Progenitor cell of endocrine pancreas (in vitro differentiated cells): ENCODE measurements at places on chromosomes 16 and 17. TPM values are rescaled to one million over a fixed set of nuclear protein-coding genes. Genes with fewer than 3 reads are reported as not detected.
A peak's percentile ranks its signal among the peaks of the same experiment; 100 is the strongest.

- DNase-seq: no peak
These were observed 91.4 kb upstream of the DYNLRB2 start for GRCh38 chr16:80449392-80449791.

DNA sequence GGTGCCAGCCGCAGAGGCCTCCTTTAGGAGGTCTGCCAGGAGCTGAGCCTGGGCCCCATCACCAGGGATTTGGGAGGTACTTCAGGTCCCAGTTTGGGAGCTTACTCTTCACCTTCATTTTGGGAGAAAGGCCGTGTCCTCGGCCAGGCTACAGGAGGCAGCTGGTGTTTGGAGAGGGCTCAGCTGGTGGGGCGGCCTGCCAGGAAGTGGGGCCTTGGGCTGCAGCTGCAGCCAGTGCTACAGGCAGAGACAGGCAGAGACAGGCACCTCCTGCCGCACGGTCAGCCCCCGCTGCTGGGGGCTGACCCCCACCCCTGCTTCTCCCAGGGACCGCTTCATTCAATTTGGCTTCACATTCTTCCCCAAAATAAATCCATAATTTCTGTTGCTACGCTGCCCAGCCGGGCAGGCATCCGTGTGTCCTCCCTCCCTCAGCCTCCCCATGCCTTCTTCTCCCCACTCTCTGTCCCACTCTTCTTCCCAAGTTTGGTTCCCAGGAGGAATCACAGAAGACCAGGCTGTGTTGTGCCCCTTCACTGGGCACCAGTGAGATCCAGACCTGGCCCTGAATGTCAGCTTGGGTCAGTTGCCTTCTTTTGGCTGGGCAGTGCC, 6.1 kb downstream of the TMEM235 start:
- no peak for DNase-seq

- peak; percentile 99 for DNase-seq
These were observed 31.0 kb downstream of the HASPIN start for GRCh38 chr17:3754458-3755334.

GRCh38 chr17:64024781-64025731, 4.6 kb upstream of the ICAM2 start:
- DNase-seq: no peak

Gene ERCC4
- 13.6 and 19.3 TPM in 2 replicates for total RNA-seq

Gene RHBDL1
- total RNA-seq: 5.0 and 5.2 TPM in 2 replicates

Gene HEATR9
- not detected in 2 replicates for total RNA-seq

Gene ANKRD40CL
- total RNA-seq: not detected in 2 replicates

Gene NOD2
- total RNA-seq: not detected in 2 replicates

GRCh38 chr17:57257195-57257894, 1.0 kb downstream of the MSI2 start:
- no peak for DNase-seq

GRCh38 chr17:35374766-35375344, 1.4 kb upstream of the SLFN11 start:
- DNase-seq: no peak

- DNase-seq: no peak
These were observed 15.3 kb upstream of the SLFN5 start for GRCh38 chr17:35227546-35227945.

- DNase-seq: peak; percentile 46
These were observed at the start of gene NTN1 for GRCh38 chr17:9021158-9021991. Gene NTN1, plus strand, starts transcription at chr17:9021510. Its CDS starts 864 bp downstream, at chr17:9022374.

Gene HOXB6
- total RNA-seq: 0.96 and 3.1 TPM in 2 replicates

Gene GPRC5B
- total RNA-seq: 40.6 and 44.3 TPM in 2 replicates

- DNase-seq: peak; percentile 43
These were observed 418 bp downstream of the SOCS3 start for GRCh38 chr17:78359321-78359996.

Gene CCT6B
- 1.6 and 1.7 TPM in 2 replicates for total RNA-seq

Gene KRT37
- total RNA-seq: not detected in 2 replicates

Gene TAC4
- total RNA-seq: not detected in 2 replicates

Gene OR3A3
- not detected in 2 replicates for total RNA-seq

- DNase-seq: no peak
These were observed 175.6 kb upstream of the CDH11 start for GRCh38 chr16:65297453-65297852.

DNA sequence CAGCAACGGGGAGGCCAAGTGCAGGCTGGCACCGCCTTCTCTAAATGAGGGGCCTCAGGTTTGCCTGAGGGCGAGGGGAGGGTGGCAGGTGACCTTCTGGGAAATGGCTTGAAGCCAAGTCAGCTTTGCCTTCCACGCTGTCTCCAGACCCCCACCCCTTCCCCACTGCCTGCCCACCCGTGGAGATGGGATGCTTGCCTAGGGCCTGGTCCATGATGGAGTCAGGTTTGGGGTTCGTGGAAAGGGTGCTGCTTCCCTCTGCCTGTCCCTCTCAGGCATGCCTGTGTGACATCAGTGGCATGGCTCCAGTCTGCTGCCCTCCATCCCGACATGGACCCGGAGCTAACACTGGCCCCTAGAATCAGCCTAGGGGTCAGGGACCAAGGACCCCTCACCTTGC, 18.5 kb downstream of the NGFR start:
- no peak for DNase-seq

Gene TPSG1
- total RNA-seq: not detected in 2 replicates

Gene MT1M
- total RNA-seq: not detected in 2 replicates

GRCh38 chr16:10558746-10559641, 21.4 kb downstream of the EMP2 start:
- no peak for DNase-seq

DNA sequence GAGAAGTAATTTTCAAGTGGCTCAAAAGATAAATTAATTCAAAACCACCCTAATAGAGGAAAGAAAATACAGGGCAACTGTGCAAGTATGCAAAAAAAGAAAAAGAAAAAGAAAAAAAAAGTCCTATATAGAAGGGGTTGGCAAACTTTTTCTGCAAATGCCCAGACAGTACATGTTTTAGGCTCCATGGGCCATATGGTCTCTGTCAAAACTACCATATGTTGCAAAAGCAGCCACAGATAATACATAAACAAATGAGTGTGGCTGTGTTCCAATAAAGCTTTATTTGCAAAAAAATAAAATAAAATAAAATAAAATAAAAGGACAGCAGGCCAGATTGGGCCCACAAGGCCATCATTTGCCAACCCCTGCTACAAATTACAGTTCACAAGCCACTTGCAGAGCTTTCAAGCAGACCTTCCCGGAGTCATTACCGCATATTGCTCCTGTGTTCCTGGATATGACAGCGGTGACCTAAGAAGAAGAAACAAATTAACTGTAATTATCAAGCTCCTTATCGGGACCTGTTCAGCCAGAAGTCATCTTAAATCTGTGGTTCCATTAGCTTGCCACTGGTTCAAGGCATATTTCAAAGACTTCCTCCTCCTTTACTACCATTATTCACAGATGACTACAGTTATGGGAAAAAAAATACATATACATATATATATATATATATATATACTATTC, 15.9 kb downstream of the ZC3H7A start:
- no peak for DNase-seq

Gene CLEC10A
- not detected in 2 replicates for total RNA-seq

- no peak for DNase-seq
These were observed 387.1 kb downstream of the XYLT1 start for GRCh38 chr16:17083628-17084027.

Gene MYH8
- not detected in 2 replicates for total RNA-seq

Gene NRN1L
- not detected in 2 replicates for total RNA-seq

DNA sequence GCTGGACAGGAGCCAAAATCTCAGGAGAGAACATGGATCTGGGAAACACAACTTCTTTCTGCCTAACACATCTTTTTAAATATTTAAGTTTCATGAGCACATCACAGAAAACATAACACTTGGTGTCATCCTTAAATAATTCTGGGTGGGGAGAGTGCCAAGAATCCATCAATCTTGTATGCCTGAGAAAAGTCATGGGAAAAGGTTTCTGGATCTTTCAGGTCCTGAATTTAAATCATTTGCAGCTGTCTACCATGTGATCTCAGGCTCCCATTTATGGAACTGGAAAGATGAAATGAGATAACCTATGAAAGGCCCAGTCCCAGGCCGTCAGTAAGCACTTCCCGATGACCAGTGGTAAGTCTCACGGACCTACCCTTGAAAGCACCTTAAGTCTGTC, 15.1 kb downstream of the CDH11 start:
- DNase-seq: no peak

Gene FOXJ1
- total RNA-seq: 18.6 and 19.0 TPM in 2 replicates

Gene LLGL2
- 232 and 235 TPM in 2 replicates for total RNA-seq

- DNase-seq: no peak
These were observed 21.8 kb downstream of the PEMT start for GRCh38 chr17:17569691-17570090.

Gene ADGRG3
- not detected in 2 replicates for total RNA-seq

- no peak for DNase-seq
These were observed 34.7 kb upstream of the HNF1B start for GRCh38 chr17:37779554-37779953.

Gene PRSS21
- total RNA-seq: not detected in 2 replicates

GRCh38 chr16:11015076-11015475, 70.7 kb downstream of the CLEC16A start:
- DNase-seq: no peak

Gene DRG2
- total RNA-seq: 42.9 and 49.3 TPM in 2 replicates

Gene CX3CL1
- total RNA-seq: 0.53 and 0.74 TPM in 2 replicates

DNA sequence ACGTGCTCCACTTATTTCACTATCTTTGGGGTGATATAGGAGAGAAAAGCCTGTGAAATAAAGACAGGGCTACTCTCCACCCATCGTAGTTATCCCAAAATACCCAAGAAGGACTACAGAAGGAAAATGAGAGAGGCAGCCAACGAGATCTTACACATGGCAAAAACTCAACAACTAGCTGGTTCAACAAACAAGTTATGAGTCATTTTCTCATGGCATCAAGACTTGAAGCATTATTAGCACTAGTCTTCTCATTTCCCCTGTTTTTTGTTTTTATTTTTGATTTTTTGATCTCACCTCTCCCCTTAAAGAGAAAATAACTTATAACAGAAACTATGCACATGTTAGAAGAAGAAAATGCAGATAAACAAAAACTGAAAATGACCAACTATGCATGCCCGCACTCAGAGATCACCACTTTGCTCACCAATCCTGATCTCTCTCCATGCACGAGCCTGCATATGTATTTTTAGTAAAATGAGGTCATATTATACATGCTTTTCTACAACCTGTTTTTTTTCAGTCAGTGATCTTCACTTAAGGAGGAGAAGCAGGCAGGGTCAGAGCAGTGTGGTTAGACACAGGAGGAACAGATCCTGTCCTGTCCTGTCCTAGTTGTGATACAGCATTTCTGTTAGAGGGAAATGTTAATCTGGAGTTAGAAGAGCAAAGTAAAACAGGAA, 22.8 kb downstream of the FAM117A start:
- DNase-seq: no peak

Gene GPR179
- 0.27 and 0.41 TPM in 2 replicates for total RNA-seq

DNA sequence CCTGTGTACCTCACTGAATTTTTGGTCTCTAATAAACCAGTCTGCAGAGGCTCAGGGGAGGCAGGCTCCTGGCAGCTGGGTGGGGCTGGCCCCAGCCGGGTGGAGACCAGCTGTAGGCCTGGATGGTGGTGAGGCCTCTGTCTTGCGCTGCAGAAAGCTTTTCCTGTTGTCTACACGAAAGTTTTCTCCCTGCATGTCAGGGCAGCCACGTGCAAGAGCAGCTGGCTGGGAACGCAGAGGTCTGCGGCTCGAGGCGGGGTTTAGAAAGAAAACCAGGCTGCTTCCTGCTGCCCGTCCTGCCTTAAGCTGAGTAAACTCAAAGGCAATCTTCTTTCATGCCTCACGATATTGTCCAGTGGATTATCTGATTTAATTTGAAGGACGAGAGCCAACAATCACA, 2.4 kb downstream of the SERPINF1 start:
- no peak for DNase-seq
